ENCODE measurements at places on chromosomes 11 and 22.

- DNase-seq: no peak
Observed at GRCh38 chr11:35852056-35852455, 91.8 kb upstream of the LDLRAD3 start.

- no peak for DNase-seq
Observed at GRCh38 chr22:22938672-22939587, 51.3 kb downstream of the IGLL5 start.

DNA sequence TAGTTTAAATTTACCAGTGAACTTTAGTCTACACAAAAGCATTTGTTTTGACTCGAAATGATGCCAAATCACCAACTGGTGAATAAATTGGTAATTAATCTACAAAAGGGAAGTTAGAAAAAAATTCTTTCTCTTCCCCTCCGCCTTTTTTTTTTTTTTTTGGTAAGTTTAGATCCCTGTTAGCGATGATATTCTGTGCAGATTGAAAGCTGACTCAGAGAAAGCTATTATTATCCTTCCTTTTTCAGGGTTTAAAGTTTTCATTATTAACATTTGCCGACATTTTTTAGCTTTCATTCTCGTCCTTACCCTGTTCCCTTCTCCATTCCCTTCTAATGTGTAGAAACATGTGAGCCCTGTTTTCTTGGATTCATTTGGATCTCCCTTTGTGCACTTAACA is 16.8 kb upstream of the NUP160 start:
- no peak for DNase-seq

GRCh38 chr11:60899046-60899936 is 7.1 kb downstream of the PRPF19 start:
- DNase-seq: no peak

GRCh38 chr11:80255021-80255420 is 814.2 kb upstream of the TENM4 start:
- DNase-seq: no peak

DNA sequence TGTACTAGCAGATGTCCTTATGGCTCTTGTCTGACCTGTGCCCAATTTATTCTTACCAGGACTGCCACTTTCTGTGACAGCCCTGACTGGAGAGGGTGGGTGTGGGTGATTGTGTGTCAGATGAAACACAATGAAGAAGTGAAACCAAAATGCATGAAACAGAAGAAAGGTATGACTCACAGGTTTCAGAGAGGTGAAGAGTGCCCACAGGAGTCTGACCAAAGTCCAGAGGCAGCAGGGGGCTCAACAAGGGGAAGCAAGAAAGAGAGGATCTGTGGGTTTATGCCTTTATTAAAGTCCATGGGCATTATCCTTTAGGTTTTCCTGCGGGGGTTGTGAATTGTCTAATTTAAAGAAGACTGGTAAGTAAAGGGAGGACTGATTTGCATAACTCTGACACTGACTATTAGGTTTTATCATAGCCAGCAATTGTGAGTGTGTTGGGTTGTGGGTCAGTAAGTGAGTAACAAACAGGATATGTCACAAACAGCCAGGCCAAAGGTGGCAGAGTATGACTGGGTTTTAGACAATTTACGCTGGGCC is 3.9 kb upstream of the OR4C6 start:
- DNase-seq: no peak

- DNase-seq: no peak
Observed at GRCh38 chr11:60165951-60166350, 16.9 kb downstream of the MS4A6A start.

DNA sequence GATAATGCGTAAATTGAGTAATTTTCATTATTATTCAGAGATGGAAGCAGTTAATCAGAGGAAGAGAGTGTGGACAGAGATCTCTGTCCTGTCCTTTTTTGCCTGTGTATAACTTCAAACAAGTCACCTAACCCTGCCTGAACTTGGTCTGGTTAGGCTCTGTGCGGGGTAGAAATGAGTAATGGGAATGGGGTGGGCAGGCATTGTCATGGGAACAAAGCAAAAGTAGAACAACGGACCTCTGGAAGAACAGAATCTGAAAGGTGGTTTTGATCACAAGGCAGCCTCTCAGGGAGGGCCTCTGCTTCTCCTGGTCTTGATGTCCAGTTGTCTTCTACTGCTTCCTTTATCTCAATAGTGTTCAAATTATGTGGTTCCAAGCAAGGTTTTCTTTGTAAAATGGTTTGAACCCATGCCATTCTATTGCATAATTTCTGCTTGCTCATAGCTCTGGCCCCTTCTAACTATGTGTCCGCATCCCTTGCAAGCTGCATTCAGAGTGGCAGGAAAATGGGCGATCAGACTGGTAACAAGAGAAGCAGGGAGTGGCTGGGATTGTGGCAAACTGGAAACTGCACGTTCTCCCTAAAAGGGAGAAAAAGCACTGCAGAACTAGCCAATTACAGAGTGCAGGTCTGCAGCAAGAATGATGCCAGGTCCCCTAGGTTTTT is 76.1 kb downstream of the PRR5L start:
- no peak for DNase-seq

DNA sequence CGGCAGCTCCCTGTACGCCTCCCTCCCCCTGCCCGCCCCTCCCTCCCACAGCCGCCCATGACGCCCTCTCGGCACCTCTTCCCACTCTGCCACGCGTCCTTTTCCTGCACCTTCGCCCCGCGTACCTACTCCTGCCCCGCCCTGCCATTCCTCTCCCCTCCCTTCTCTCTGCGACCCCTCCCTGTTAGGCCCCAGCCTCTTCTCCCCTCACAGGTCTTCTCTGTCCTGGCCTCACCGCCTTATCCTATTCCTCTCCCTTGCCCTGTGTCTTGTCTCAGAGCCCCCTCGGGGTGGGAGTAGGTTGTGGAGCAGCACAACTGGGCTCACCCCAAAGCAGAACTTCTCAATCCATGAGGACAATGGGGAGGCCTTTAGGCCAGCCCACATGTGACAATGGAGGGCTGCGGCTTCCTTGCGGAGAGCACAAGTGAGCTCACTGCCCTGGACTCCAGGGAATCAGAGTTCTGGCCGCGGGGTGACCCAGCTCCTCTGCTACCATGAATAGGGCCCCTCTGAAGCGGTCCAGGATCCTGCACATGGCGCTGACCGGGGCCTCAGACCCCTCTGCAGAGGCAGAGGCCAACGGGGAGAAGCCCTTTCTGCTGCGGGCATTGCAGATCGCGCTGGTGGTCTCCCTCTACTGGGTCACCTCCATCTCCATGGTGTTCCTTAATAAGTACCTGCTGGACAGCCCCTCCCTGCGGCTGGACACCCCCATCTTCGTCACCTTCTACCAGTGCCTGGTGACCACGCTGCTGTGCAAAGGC is 539 bp downstream of the SLC35C1 start:
- no peak for DNase-seq

DNA sequence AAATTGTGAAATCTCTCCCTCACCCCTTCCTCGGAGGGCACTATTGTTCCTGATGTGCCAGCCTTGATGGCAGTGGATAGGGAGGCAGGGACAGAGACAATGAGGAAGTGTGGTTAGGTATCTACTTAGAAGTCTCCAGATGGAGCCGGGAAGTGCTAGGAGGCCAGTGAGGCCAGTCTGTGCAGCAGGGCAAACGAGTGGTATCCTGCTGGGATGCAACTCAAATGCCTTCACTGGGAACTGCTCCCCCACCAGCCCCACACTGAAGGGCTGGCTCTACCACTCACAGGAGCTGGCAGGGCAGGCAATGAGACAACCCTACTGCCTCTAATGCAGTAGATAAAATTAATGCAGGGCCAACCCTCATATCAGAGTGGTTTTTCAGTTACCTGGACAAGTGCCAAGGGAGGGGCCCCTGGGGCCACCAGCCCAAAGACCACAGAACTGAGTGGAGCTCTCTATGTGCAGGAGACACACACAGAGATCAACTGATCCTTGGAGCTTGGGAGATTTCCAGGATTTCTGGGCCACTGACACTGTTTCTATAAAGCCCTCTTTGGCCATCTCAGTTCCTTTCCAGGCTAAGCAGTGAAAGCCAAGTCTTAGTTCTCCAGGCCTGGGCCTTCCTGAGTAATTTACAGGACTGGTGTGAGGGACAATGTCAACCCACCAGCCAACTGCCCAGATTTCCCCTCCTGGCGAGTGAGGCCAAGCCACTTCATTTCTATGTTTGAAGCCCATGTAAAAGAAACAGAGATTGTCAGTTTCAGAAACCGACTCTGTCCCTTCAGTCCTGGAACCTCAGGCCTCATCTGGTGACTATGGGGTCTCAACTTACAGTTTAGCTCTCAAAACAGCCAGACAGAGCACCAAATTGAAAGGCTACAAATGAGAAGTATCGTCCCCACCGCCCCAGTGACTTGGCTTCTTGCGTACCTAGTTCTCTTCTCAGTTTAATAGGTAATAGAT is 4.1 kb downstream of the MIF start:
- no peak for DNase-seq

DNA sequence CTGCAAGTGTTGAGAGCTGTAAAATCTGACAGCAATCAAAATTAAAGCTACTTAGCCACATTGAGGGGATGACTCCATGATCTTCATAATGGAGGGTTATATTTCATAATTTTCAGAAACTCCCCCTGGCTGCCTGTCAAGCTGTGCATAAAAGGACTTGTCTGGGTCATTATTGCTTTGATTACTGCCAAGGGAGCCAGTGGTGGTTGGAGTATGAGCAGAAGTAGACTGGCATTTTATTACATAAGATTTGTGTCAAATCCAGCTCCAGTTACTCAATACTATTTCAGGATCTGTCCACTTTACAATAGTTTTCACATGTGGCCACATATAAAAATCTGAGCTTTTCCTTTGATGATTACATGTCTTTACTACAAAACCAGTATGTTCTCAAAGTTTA is 108.9 kb upstream of the SLC5A12 start:
- DNase-seq: no peak

- no peak for DNase-seq
Observed at GRCh38 chr22:22167791-22168189, 76.8 kb upstream of the VPREB1 start.

DNA sequence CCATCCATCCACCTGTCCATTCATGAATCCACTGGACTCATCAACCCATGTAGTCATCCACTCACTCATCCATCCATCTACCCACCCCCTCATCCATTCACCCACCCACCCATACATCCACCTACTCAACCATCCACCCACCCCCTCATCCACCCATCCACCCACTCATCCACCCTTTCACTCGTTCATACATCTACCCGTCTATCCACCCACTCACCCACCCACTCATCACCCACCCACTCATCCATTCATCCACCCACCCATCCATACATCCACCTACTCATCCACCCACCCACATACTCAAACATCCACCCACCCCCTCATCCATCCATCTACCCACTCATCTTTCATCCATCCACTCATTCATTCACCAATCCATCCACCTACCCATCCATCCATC is 37.7 kb downstream of the RTL6 start:
- DNase-seq: no peak

Data from stimulated activated CD4-positive, alpha-beta T cell treated with anti-CD3 and anti-CD28 coated beads, Interleukin-1b, Interleukin-23, amount 100 ng/mL, for 24 hours (primary cell).